Activated effector memory CD4-positive, alpha-beta T cell treated with Interleukin-2 at 50 U/mL for 16 hours (primary cell): ENCODE measurements at places on chromosomes 7 and 10.

GRCh38 chr7:111833466-111833865 is 271.2 kb upstream of the IMMP2L start:
- no peak for DNase-seq

DNA sequence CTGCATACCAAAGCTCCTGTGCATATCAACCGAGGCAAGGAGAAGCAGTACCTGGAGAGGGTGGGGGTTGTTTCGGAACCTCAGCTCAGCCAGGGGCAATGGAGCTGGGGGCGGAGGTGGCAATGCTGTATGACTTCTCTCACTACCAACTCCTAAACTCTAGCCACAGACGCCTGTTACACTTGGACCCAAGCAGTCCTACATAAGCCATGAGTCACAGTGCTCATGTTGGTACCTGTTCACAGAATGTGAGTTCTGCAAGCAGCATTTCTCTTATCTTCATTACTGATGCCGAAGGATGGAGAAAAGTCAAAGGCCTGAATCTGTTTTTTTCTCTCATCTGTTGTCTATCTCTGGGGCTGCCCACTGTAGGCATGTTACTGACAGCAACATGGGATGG is 3.2 kb upstream of the RAB18 start:
- no peak for DNase-seq

DNA sequence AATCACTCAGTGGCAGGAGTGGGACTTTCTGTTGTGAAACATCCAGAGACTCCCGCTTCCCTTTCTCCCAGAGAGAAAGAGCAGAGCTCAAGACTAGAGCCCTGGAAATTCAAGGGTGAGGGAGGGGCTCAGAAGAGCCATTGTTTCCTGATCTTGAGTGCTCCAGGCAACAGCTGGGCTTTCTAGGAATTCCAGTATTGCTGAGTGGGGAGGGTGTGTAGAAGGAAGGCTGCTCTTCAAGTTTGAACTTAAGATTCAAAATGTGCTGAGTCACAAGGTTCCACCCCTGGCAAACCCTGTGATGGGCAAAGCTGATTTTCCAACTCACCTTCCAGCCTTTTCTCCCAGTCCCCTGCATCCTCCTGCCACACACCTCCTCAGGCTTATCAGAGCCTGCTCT is 42.3 kb upstream of the MSRB2 start:
- no peak for DNase-seq

DNA sequence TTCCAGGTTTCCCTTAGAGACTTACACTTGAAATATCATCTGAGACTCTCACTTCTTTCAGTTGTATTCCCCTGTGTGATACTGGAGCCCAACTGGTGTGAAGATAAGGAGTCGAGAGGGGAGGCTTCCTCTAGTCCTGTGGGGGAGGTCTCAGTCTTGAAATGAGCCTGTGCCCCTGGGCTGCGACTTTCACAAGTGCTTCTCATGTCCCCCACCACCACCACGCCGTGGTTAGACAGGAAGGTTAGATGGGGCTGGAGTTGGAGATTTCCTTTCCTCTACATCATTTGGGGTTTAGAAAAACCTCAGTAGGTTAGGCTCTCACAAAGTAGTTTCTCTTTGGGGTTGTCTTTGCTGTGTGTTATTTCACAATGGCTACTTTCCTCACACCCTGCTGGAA is 25.6 kb upstream of the MKX start:
- DNase-seq, result no peak

DNA sequence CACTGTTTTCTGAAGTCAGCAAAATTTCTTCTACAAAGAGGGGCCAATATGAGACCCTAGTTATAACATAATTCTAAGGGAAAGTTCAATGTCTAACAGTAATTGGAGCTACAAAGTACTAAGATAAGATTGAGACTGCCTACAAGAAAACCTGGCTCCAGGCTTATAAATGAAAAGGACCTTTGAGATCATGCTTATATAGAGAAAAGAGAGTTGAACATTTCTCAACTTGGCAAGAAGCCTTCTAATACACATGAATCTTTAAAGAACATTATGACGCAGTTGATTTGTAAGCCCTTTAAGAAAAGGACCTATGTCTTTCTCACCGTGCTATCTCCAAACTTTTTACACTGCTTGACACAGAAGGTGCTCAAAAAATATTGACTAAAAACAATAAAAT is 87.9 kb downstream of the TPK1 start:
- DNase-seq, result no peak

DNA sequence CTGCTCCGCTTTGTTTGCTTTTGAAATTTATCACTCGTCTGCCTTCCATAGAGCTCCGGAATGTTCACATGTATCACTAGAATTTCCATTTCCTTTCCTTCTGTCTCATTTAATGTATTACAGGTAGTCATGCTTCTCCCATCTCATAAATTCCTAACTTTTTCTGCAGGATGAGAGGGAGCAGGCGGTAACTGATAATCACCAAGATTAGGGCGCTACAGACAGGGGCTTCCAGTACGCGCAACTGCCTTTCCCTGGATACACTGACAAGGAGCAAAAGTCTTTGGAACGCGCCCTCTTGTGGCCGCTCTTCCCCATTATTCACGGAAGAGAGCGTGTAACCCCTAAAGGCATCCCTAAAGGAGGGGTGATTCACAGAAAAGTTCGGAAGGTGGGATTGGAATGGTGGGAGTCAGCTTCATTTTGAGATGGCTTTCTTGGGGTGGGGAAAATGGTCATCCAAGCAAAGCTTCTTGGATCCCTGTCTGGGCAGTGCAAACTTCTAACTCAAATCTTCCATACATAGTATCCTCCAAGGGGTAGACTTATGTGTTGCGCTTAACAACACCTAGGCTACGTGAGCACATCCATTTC is 6.5 kb downstream of the INHBA start:
- DNase-seq, result no peak

- no peak for DNase-seq
Measured at GRCh38 chr7:29518616-29519015, 45.0 kb upstream of the PRR15 start.

DNA sequence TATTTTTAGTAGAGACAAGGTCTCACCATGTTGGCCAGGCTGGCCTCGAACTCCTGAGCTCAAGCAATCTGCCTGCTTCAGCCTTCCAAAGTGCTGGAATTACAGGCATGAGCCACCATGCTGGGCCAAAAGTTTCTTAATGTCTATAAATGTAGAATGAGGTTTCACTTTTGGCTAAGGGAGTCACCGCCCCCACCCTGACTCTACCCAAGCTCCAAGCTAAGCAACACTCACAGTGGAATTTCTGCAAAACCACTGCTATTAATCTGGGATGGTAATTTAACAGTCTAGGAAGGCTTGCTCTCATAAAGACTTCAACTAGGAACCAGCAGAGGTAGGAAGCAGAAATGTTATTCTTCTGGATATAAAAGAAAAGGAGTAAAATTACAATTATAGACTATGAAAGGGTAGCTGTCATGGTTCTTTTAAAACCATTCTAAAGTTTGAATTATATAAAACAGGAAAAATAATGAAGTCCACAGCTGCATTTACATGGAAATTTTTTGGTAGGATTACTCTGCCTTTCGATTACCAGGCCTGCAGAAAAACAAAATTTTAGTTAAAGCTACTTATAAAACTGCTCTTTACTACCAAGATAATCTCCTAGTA is 211.6 kb downstream of the SFMBT2 start:
- DNase-seq, result no peak

DNA sequence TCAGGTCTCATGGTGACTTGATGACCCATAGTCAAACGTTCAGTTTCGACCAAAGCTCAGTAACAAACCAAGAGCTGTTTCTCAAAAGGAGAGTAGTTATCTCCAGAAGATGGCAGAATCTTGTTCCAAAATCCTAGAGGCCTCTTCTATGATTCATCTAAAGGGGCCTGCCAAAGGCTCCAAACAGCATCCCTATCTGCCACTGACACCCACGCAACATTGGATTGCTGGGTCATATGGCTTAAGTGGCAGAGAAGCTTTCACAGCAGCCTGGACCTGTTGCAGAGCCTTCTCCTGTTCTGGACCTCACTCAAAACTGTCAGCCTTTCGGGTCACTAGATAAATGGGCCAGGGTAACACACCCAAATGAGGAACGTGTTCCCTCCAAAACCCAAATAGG is 54.0 kb upstream of the LRRC18 start:
- no peak for DNase-seq

- no peak for DNase-seq
Measured at GRCh38 chr7:38796626-38797501, 112.1 kb downstream of the VPS41 start.

DNA sequence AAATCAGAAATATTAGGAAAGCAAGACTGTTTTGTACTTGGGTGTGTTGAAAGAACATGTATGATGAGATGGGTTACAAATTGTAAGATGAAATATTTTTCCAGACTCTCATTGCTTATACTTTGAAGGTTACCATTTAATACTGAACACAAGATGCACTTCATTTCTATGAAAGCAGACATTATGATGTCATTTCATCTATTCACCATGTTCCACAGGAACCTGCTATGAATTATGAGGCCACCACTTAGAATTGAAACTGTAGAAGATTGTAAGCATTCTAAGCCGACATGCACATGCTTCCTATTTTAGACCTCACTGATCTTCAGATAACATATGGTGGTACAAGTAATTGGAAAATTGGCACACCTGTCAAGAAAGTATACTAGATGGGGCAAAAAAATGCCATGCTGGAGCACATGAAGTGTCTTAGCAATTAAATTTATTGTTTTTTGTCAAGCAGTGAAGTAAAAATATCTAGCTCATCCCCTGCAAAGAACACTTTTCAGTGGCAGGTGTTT is 195.0 kb downstream of the PHF14 start:
- no peak for DNase-seq

DNA sequence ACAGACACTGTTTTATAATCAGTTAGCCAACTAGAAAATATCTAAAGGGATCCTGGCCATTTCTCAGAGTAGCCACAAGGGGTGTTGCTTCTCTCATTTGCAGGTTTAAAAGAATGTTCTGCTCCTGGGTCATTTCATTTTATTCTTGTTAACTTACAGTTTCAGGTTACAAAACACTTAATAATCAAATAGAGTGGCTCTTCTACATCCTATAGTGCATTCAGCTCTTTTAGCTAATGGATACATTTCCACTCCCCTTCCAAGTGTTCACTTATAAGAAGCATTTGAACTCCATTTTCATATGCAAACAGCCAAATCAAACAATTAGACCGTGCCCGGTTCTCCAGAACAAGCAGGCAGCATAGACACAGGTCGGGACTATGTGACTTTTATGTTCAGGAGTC is 117.5 kb downstream of the TRIL start:
- no peak for DNase-seq

- DNase-seq, result no peak
Measured at GRCh38 chr7:119937745-119938144, 335.2 kb upstream of the KCND2 start.

- no peak for DNase-seq
Measured at GRCh38 chr7:110442381-110442837, 648.5 kb upstream of the LRRN3 start.

- DNase-seq, result no peak
Measured at GRCh38 chr7:29143751-29144150, 2.6 kb downstream of the CPVL start.

- no peak for DNase-seq
Measured at GRCh38 chr7:83305027-83305426, 142.3 kb upstream of the PCLO start.

- DNase-seq, result no peak
Measured at GRCh38 chr10:128576336-128576735, 450.1 kb upstream of the MKI67 start.

DNA sequence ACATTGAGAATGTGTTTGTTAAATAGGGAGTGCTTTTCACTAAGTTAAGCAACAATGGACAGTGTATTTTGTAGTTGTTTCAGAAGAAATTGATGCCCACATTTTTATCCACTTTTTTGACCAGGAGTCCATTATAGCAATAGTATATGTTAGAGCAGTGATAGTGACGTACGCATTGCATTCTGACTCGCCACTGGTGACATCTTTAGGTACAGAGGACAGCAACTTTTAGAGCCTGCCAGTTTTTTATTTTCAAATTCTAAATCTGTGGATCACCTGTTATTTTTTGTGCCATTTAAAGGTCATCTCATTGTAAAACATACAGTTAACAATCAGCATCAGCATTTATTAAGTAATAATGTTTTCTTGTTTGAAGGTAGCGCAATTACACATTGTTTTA is 1.4 kb downstream of the UBE2D1 start:
- DNase-seq, result no peak

GRCh38 chr7:33186192-33186591 is 56.8 kb downstream of the BBS9 start:
- DNase-seq, result no peak

DNA sequence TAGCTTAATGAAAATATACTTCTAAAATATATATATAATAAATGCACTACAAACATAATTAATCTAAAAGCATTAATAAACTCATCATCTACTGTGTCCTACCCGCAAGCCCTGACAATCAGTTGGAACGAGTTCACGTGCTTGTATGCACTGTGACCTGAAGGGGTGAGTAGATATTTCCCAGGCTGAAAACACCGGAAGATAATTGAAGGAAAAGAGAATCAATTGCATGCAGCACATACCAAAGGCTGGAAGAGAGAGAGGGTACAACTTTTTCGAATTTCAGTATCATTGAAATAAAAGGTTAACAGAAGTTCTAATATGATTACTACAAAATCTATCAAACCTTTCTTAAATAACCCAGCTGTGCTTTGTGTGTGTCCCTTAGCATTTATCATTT is 94.6 kb downstream of the SEMA3C start:
- DNase-seq, result no peak

DNA sequence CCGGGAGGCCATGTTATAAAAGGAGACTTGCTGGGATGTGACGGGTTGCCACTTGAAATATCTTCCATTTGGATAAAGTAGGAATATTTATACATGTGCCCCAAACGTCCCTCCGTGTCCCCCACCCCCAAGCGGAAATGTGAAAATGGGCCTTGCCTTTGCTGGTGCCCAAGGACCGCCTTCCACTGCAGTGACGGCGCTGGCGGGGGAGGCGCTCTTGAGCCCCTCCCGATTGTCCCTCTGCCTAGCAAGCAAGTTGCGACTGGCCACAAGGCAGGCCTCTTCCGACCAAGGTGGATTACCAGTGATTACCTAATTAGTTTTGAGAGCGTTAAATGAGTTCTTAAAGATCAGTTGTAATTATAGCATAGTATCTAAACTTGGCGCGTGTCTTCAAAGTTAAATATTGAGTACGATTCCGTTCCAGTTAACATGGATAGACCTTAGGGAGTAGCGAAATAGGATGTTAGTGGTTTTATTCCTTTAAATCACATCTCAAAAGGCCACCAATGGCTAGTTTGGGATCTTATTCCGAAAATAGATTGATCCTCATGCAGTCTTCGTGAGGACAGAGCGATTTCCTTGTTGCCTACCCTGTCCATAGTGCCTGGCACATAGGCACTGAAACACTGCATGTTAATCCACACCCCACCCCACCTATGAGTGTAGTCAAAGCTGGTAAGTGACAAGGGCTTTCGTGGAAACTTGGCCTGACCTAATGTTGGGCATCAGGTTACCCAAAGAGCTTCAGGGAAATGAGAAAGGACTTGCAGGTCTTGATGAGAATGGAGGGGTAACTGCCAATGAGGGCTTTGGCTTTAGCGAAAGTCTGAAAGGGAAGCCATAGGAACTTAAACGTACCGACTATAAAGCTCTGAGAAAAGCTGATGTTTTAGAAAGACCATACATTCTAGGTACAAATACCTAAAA is 1.1 kb downstream of the PPIA start:
- peak; percentile 75 for DNase-seq

GRCh38 chr10:130427216-130427722 is 291.1 kb downstream of the GLRX3 start:
- no peak for DNase-seq
